ENCODE measurements at places on chromosomes 3 and 15.

DNA sequence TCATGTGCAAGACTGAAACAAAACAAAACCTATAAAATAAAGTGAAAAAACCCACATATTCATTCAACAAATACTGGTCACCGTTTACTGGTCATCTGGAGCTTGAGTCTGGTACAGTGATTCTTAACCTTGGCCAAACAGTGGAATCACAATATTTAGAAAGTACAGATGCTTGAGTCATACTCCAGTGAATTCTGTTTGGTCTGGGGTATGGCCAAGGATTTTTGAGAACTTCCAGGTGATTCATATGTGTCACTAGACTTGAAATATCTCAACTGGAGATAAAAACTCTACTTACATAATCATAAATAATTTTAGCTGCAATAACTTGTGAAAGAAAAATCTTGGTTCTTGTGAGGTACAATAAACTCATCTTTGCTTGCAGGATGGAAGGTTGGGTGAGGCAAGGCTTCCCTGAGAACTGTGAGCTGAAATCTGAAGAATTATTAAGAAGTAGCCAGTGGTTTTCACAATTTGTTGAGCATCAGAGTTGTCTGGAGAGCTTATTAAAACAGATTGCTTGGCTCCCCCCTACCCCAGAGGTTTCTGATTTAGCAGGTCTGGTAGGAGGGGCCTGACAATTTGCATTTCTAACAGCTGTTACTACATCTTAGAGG, 9.6 kb downstream of the NEK11 start:
- no peak for DNase-seq

GRCh38 chr15:68228971-68229385, 550 bp downstream of the CLN6 start:
- no peak for DNase-seq

- DNase-seq, result no peak
Measured at GRCh38 chr15:64274341-64274950, 81.5 kb downstream of the CSNK1G1 start.

DNA sequence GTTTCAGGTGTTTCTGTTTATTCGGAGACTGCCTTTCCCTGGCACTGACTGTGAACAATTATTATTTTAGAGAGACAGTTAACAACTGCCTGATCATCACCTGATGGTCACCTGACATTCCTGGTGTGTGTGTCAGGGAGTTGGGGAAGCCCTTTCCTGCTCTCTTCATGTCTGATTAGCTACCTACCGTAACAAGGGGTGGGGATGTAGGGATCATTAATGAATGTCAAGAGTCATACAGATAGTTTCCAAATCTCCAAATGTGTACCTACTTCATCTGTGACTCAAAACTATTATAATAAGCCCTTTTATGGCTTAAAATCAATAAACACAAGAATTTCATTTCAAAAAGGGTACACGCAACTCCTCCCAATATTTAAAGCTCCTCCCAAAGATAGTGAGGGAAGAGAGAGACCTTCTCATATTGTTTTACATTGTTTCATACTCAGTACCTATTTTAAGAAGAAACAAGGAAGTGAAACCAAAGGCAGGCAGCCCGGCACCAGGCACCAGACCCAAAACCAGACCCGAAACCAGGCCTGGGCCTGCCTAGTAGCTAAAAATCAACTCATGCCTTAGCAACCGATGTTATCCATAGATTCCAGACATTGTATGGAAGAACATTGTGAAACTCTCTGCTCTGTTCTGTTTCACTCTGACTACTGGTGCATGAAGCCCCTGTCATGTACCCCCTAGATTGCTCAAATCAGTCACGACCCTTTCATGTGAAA, 844.9 kb upstream of the ALCAM start:
- DNase-seq, result peak; percentile 2

GRCh38 chr3:172043233-172043632, 3.9 kb downstream of the FNDC3B start:
- no peak for DNase-seq

DNA sequence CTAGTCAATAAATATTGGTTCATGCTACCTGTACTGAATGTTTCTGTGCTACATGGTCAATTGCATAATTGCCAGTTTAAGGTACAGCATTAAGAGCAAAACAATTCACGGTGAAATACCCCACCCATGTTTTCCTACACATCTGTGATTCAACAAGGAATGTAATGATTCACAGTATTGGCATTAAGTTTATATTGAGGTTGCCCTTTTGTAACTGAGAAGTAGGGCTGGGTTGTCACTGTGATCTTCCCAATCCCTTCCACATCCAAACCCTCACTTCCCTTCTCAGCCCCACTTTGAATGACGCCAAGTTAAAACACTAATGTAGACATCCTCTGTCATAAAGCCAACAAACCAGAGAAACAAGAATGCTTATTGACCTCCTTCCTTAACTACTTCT, 112.0 kb upstream of the TJP1 start:
- DNase-seq, result no peak

DNA sequence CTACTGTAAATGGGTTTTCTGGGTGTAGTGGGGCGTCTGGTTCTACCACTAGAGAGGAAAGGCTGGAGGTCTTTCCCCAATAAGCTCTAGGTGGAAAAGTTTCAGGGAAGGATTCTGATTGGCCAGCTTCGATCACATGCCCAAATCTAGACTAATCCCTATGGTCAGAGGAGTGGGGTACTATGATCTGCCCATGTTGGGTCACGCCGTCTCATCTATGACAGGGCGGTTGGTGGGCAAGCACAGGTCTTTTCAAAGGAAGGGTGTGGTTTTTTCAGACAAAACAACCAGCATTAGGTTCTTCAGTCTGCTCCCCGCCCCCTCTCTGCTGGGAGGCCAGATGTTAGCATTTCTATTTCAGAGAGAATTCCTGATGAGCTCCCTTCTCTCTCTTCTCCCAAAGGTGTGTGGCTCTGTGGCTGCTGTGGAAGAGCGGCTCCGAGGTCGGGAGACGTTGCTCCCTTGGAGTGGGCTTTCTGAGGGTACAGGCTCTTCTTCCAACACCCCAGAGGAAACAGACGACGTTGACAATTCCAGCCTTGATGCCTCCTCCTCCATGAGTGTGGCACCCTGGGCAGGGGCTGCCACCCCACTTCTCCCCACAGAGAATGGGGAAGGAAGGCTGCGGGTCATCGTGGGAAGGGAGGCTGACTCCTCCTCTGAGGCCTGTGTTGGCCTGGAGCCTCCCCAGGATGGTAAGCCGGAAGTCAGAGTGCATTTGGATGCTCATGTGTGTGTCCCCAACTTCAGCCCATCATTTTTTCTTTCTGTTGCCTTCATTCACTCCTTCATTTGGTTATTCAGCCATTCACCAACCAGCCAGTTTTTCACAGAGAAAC, 9.7 kb upstream of the TATDN2 start:
- no peak for DNase-seq

DNA sequence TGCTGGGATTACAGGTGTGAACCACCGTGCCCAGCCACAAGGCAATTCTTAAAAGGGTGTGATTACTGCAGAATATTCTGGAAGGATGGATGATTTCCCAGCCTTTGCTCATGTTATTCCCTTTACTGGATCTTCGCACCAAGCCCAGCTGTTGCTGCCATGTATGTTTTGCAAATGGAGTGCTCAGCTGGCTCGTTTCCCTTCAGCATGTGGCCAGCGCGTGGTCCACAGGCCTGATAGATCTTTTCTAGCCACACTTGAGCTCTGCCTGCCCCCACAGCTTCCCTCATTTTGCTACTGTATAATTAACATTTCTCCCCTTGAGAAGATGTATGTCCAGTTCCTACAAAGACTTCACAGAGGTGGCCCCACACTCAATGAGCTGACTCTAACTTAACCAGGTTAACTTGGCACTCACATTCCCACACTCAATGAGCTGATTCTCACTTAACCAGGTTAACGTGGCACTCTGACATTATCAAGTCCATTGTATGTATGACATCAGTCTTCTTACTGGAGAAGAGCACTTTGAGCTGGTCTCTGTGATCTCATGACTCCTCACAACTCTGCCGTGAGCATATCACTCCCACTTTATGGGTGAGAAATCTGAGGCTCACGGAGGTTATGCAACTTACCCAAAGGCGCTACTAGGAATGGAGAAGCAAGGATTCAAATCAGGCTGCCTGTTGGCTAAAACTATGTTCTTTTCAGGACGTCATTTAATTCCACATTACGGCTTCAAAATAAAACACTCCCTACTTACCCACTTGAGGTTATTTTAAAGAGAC, 49.2 kb downstream of the TM4SF4 start:
- DNase-seq, result no peak
